ENCODE measurements at places on chromosomes 5 and 9.

DNA sequence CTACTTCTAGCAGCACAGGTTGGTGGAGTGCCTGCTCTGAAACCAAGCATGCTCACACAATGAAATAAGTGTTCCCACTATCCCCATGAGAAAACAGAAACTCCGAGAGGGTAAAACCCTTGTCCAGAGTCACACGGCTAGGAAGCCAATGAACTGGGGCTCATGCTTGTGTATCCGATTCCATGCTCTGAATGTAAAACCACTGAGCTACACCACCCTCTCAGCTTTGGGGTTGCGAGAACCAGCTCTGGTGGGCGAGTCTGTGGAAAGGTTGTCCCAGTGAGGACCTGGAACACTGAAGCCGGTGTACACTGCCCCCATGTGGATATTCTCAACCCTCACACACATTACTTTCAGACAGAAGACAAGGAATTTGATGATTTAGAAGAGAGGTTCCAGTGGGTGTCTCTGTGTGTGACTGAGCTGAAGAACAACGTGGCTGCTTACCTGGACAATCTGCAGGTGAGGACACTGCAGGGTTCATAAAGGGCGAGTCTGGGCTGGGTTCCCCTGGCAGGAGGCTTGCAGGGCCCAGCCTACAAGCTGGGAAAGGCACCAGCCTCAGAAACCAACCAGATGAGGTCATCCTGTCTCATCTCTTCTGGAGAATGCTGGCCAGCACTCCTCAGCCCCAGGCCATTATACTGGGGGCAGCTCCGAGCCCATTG lies 37.4 kb downstream of the ARHGEF37 start:
- DNase-seq: peak; percentile 50

DNA sequence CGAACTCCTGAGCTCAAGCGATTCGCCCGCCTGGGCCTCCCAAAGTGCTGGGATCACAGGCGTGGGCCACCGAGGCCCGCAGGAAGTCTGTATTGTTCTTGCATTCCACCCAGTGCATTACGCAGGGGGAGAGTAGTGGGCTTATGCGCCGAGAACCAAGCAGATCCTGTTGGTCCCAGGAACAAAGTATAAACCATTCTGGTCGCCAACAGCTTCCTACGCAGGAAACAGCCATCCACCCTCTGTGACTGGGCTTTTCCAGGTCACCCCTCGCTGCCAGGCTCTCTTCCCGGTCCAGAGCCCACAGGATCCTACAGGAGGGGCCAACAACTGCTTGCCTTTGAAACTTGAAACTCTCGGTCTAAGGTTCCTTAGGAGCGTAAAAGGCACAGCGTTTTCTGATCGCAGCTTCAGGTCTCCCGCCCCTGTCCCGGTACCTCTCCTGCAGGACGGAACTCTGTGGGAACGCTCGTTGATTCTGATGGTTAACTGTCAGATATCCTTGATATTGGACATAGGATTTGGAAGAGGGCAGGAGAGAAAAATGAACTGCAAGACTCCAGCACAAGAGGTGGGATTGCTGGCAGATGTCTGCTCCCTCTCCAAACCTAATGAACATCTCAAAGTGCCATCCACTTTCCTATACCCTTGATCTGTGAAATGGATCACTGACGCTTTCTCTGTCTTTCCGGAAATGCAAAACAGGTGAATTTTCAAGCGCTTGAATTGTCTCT lies 4.2 kb upstream of the ANXA2R start:
- peak; percentile 35 for DNase-seq

GRCh38 chr9:111975709-111976108 lies 79.1 kb downstream of the UGCG start:
- no peak for DNase-seq

GRCh38 chr5:148386041-148386440 lies 2.3 kb downstream of the FBXO38 start:
- no peak for DNase-seq

- no peak for DNase-seq
Measured at GRCh38 chr9:89175828-89176261, 2.8 kb downstream of the SHC3 start.

- DNase-seq: no peak
Measured at GRCh38 chr9:81108391-81108790, 581.0 kb downstream of the TLE1 start.

DNA sequence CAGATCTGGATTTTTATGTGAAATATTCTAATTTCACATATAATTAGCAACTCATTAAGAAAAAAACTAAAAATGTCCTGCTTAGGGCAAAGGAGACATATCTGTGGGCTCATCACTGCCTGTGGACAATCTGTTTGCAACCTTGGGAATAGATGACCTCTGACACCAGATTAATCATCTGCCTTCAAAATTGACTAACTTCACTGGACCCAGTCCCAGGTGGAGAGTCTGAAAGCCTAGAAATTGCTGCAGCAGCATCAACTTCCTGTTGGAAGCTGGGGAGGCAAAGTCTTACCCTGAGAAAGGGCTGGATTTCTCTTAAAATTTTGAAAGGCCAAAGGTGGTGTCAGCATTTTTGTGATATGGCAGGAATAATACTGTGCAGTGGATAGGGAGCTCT lies 76.3 kb upstream of the TNC start:
- no peak for DNase-seq

DNA sequence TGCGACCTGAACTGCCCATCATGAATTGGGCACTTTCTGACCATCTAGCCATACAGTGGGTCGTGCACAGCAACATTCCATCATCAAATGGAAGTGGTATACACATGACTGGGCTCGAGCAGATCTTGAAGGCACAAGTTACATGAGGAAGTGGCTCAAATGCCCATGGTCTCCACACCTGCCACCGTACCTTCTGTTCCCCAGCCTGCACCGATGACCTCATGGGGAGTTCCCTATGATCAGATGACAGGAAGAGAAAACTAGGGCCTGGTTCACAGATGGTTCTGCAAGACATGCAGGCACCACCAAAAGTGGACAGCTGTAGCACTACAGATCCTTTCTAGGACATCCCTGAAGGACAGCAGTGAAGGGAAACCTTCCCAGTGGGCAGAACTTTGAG lies 21.8 kb downstream of the MTMR12 start:
- no peak for DNase-seq

- no peak for DNase-seq
Measured at GRCh38 chr5:104247260-104247659, 684.7 kb upstream of the NUDT12 start.

- no peak for DNase-seq
Measured at GRCh38 chr5:101278917-101279316, 375.8 kb upstream of the ST8SIA4 start.

GRCh38 chr9:100216178-100216787 lies 117.2 kb downstream of the INVS start:
- DNase-seq: no peak

DNA sequence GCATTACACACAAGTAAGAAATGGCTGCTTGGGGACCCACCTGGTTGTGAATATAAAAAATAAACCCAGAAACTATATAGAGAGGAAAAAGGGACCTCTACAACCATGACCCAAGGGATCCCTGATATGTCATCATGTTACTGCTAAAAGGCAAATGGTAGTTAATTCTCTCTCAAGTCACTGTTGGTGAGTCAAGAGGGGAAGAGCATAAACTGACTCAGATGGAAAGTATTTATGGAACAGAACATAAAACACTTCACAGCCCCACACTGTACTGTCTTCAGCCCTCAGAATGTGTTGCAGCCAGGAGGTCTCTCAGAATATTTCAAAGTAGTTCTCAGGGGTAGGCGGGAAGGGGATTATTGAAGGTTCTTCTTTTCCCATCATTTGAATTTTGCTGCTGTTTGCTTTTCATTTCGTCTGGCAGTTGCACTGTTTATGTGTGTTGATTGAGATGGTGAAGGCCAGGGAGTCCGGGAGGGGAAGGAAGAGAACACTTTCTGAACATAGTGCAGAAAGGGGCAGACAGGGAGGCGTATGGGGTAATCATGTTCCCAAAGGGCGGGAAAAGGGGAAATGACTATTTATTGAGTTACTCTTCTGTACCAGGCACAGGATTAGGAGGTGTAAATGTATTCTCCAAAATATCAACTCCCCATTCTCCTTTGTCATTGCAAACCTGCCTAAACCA lies 85.5 kb downstream of the TEK start:
- DNase-seq: no peak

DNA sequence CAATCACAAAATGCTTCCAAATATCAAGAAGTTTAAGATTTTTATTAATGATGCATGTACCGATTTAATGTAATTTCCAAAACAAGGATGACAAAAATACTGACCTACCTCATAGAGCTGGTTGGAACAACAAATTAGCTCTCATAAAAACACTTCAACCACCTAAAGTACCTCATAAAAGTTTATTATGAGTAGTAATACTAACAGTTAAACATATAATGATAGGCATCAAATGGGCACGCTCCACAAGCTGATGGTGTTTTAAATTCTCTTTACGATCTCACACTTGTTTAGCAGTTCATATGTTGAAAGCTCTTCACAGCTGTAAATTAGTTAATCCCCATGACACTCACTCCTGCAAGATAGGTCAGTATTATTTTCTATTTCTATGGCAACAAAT lies 150.0 kb upstream of the KIF2A start:
- DNase-seq: no peak

GRCh38 chr5:115415143-115415491 lies 118.7 kb upstream of the CCDC112 start:
- no peak for DNase-seq

DNA sequence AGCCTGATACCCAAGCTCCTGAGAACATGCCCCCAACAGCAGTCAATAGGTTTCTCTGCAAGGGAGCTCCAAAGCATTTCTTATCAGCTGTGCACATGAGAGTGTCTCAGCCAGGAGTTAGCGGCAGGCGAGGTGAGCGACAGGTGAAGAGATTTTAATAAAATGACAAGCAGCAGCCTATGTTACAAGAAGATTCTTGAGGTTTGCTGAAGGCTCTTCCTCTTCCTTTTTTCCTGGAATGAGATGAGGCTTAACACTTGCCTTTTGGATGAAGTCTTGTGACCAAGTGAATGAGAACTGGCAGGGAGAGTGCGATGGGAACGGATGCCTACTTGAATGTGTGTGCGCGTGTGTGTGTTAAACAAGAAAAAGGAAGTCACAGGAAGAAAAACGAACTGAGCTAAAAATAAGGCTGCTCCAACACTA lies 76.1 kb downstream of the SHB start:
- no peak for DNase-seq

GRCh38 chr5:141637123-141637766 lies 448 bp downstream of the RELL2 start:
- peak; percentile 33 for DNase-seq

DNA sequence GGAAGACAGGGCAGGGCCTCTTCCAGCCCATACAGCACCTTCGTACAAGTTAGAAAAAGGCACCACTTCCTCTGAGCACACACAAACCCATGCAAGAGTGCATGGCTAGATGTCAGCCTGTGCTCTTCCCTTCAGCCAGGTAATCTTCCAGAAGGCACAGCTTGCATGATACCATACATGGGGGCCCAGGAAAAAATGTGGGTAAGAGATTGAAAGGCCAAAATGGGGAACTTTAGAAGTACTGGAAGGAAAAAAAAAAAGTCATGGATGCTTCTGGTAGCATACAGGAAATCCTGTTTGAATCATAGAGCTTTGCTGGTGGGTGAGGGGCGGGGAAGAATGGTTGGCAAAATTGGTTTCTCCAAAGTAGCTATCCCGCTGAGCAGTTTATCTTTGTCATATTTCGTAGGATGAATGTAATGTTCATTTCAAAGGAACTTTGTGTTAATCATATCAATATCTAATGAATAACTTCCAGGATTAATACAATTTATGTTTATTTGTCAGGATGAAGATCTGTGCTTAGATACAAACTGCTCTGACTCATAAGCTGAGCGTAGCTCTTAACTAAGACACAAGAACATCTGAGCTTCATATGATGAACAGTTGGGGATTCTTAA lies 78.2 kb upstream of the MAP3K1 start:
- no peak for DNase-seq

DNA sequence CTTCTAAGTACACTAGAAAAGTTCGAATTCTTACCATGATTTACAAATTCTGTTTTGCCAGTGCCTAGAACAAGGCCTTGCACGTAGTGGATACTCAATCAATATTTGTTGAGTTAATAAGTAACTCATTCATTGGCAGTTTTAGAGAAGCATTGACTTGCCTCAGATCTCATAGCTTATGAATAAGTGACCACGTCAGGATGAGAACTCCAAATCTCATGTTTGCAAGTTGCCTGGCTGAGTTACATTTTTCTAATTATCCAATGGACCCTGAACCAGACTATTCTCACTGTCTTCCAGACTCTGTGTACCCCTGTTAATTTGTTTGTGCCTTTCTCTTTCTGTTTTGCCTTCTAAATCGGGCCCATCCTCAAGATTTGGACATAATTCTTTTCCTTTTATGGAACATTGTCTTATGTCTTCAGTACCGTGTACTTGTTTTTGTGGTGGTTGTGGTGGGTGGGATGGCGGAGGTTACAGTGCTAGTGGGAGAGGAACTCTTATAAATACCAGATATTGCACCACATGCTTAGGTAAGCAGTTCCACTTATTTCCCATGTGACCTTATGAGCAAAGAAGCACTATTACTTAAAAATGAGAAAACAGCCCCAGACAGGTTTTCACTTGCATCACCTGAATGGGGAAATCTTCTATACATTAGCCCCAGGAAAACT lies 96.3 kb downstream of the UNC13B start:
- DNase-seq: no peak

- no peak for DNase-seq
Measured at GRCh38 chr5:35618304-35618636, 607 bp downstream of the SPEF2 start.

- peak; percentile 29 for DNase-seq
Measured at GRCh38 chr5:98570661-98571191, 202.7 kb upstream of the RGMB start.

DNA sequence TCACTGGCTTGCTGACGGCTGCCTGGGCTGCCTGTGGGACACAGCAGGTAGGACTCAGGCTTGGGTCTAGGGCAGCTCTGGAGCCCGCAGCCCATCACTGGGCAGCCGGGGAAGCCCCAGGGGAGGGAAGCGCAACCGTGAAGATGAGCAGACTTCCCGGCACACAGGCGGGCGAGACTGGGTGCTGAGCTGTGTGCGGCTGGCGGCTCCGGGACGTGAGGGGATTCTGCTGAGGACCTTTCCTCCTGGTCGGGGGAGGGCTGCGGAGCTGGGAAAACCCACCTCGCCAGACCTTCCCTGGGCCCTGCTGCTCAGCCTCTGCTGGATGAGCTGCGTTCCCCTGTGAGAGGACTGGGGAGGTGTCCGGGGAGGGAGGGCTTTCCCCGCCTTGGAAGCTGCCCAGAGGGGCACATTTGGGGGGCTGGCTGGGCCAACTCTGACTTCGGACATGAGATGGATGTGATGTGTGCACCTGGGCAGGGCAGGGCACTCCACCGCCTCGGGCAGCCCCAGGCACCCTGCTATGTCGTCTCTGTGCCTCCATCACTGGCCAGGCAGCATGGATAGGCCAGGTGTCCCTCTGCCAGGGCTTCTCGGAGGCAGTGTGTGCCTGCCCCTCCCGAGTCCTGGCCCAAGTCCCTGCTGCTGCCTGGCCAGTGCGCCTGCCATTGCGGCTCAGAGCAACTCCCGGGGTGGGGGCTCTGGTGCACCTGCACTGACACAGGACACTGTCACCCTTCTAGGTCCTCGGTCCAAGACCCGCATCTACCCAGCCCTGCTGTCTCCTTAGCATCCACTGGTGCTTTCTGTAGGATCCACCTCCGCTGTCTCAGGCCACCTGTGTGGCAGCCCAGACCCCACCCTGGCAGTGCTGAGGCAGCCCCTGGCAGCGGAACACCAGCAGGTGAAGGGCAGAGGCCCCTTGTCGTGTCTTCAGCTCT lies 66.4 kb downstream of the COL5A1 start:
- no peak for DNase-seq

GRCh38 chr5:95953021-95953702 lies 8.5 kb downstream of the ELL2 start:
- DNase-seq: no peak
